Right ventricle myocardium superior (tissue), 1 donor: ENCODE measurements at places on chromosomes 12 and 14. TPM values are rescaled to one million over a fixed set of nuclear protein-coding genes. Genes with fewer than 3 reads are reported as not detected.

KRT73 gene
- not detected for total RNA-seq

ALDH1L2 gene
- total RNA-seq: 1.3 TPM

NFE2 gene
- total RNA-seq: 0.40 TPM

DNA sequence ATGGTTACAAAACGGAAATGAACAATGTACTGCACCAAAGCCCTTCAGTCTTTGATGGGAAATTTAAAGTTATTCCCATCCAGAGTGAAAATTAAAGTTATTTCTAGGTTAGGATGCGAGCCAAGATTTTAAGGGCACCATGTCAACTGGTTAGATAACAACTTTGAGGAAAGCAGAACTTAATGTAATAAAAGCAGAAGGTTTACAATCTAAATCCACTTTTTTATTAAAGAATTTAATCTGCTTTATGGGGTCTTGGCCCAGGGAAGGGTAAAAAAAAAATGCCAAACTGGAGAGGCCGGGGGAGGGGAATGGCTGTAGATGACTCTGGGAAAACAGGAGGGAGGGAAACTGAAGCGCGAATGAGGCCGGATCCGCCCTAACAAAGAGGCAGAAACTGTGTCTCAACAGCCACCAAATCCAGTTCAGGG is 108.2 kb upstream of the ATF7IP start:
- peak; percentile 91 for DNase-seq

- DNase-seq: no peak
Measured at GRCh38 chr12:113645603-113646002, 173.9 kb upstream of the LHX5 start.
